ENCODE measurements at places on chromosomes 4 and X. TPM values are rescaled to one million over a fixed set of nuclear protein-coding genes. Genes with fewer than 3 reads are reported as not detected.
A peak's percentile ranks its signal among the peaks of the same experiment; 100 is the strongest.

- no peak overlapping the region for H3K4me3 ChIP-seq
- no peaks in the 10 kb centered on the region for H3K36me3 ChIP-seq
- H3K4me1 ChIP-seq: peaks cover 33% of the 10 kb centered on the region
- H3K27ac ChIP-seq: peak overlapping the region; percentile 45
- no peaks in the 10 kb centered on the region for H3K27me3 ChIP-seq
Observed at GRCh38 chrX:7987160-7988012, 60.2 kb upstream of the PNPLA4 start.

Gene NLRP2B
- not detected for polyA plus RNA-seq

- no peaks in the 10 kb centered on the region for H3K27me3 ChIP-seq
- no peak for DNase-seq
- no peak overlapping the region for H3K27ac ChIP-seq
- no peak overlapping the region for H3K4me3 ChIP-seq
- no peaks in the 10 kb centered on the region for H3K36me3 ChIP-seq
- no peaks in the 10 kb centered on the region for H3K4me1 ChIP-seq
Observed at GRCh38 chr4:102469806-102470205, 31.4 kb upstream of the NFKB1 start.

GRCh38 chr4:75637176-75637575, 6.8 kb upstream of the CDKL2 start:
- no peak overlapping the region for H3K27ac ChIP-seq
- H3K4me3 ChIP-seq: no peak overlapping the region
- H3K36me3 ChIP-seq: peaks cover 2% of the 10 kb centered on the region
- H3K4me1 ChIP-seq: no peaks in the 10 kb centered on the region
- no peak for DNase-seq

Gene TCEANC
- polyA plus RNA-seq: 1.8 TPM

DNA sequence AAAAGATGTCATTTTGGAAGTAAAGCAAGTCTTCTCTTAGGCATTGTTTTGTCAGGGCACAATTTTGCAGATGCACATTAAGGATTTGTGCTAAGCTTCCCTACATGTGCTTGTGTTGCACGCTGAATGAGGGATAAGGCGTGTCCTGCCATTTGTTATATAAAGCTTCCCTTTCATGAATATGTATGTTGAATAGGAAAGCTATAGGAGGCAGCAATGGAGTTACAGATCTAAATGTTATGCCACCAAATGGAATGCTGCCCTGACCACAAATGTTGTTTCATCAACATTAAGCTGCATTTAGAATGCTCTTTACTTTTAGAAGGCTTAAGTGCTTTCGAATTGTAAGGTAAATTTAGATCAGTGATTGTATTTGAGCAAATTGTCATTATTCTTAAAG, 20.9 kb downstream of the SGMS2 start:
- no peaks in the 10 kb centered on the region for H3K27me3 ChIP-seq
- no peak overlapping the region for H3K4me3 ChIP-seq
- DNase-seq: no peak
- H3K36me3 ChIP-seq: no peaks in the 10 kb centered on the region
- no peak overlapping the region for H3K27ac ChIP-seq

GRCh38 chr4:119543779-119544178, 84.8 kb downstream of the PDE5A start:
- no peaks in the 10 kb centered on the region for H3K36me3 ChIP-seq
- H3K27ac ChIP-seq: no peak overlapping the region
- no peak overlapping the region for H3K4me3 ChIP-seq
- H3K27me3 ChIP-seq: no peaks in the 10 kb centered on the region
- no peak for DNase-seq

- peaks cover 27% of the 10 kb centered on the region for H3K4me1 ChIP-seq
- no peaks in the 10 kb centered on the region for H3K27me3 ChIP-seq
- DNase-seq: no peak
- no peaks in the 10 kb centered on the region for H3K36me3 ChIP-seq
- H3K4me3 ChIP-seq: no peak overlapping the region
Observed at GRCh38 chr4:80136270-80136669, 61.0 kb upstream of the PRDM8 start.

Gene F11
- polyA plus RNA-seq: not detected

DNA sequence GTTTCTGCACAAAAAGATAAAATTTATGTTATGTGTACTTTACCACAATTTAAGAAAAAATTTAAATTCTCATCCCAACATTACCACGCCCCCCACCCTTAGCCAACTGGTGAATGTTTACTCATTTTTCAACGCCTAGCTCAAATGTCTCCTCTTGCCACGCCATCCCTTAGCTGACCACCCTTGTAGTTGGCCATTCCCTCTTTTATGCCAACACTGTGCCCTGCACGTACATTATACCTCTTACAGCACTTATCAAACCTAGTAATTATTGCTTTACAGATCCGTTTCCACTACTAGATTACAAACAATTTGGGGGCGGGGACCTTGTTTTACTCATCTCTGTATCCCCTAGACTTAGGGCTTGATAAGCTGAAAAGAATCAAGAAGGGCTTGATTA, 644 bp downstream of the ERCC6L start:
- peak overlapping the region; percentile 47 for H3K27ac ChIP-seq
- H3K36me3 ChIP-seq: no peaks in the 10 kb centered on the region
- no peak for DNase-seq
- no peaks in the 10 kb centered on the region for H3K27me3 ChIP-seq

Gene GAGE13
- not detected for polyA plus RNA-seq

- DNase-seq: no peak
- H3K4me3 ChIP-seq: no peak overlapping the region
- no peak overlapping the region for H3K27ac ChIP-seq
- no peaks in the 10 kb centered on the region for H3K27me3 ChIP-seq
- no peaks in the 10 kb centered on the region for H3K36me3 ChIP-seq
Observed at GRCh38 chrX:51155157-51155556, 177.5 kb upstream of the NUDT10 start.

Gene SCML2
- 0.64 TPM for polyA plus RNA-seq

Data from keratinocyte (primary cell).